NCI-H1417 treated with DMSO at 0.1 percent for 48 hours (cell line): ENCODE measurements at places on chromosomes 5 and 9.

GRCh38 chr5:119275146-119275545 lies 80.7 kb upstream of the TNFAIP8 start:
- DNase-seq: no peak

- DNase-seq: no peak
Observed at GRCh38 chr9:69885474-69885929, 64.9 kb downstream of the CFAP95 start.

DNA sequence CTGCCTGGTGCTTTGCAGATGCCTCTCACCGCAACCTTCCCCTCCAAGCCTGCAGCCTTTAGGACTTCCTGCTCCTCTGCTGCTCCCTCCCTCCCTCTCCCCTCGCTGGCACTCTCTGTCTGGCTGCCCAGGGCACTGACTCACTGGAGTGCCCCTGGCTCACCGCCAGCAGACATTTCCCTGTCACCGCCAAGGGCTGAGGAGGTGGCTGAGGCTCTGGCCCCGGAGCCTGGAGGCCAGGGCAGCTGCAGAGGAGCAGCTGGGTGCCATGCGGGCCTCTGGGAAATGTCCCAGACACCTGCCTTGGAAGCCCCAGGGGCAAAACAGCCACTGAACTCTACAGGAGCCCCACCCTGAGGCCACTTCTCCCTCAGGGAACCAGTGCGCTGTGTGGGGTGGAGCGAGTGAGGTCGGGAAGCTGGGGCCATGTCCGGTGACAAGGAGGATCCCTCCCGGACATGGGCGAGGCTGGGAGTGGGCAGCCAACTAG lies 53.4 kb downstream of the TENT4A start:
- peak; percentile 92 for DNase-seq

DNA sequence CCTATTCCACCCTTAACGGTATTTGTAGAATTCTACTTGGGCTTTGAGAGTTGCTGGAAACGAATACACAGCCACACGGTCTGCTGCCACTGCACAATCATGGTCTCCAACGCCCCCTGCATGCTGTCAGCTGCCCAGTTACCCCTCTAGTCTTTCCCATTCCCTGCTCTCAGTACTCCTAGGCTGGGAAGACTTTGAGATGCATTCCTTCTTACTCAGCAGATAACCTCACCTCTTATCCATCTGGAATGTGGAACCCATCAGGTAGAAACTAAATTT lies 92.8 kb downstream of the ANKH start:
- no peak for DNase-seq

GRCh38 chr9:84349671-84350070 lies 9.1 kb upstream of the SLC28A3 start:
- no peak for DNase-seq
